ENCODE measurements at places on chromosomes 2 and 18.

GRCh38 chr2:1887915-1888314 lies 143.6 kb upstream of the PXDN start:
- no peak for DNase-seq

- no peak for DNase-seq
Measured at GRCh38 chr2:221973902-221974301, 324.9 kb downstream of the PAX3 start.

GRCh38 chr18:37124516-37124915 lies 295.6 kb downstream of the KIAA1328 start:
- no peak for DNase-seq

GRCh38 chr2:194725169-194725568 lies 931.9 kb upstream of the SLC39A10 start:
- no peak for DNase-seq

DNA sequence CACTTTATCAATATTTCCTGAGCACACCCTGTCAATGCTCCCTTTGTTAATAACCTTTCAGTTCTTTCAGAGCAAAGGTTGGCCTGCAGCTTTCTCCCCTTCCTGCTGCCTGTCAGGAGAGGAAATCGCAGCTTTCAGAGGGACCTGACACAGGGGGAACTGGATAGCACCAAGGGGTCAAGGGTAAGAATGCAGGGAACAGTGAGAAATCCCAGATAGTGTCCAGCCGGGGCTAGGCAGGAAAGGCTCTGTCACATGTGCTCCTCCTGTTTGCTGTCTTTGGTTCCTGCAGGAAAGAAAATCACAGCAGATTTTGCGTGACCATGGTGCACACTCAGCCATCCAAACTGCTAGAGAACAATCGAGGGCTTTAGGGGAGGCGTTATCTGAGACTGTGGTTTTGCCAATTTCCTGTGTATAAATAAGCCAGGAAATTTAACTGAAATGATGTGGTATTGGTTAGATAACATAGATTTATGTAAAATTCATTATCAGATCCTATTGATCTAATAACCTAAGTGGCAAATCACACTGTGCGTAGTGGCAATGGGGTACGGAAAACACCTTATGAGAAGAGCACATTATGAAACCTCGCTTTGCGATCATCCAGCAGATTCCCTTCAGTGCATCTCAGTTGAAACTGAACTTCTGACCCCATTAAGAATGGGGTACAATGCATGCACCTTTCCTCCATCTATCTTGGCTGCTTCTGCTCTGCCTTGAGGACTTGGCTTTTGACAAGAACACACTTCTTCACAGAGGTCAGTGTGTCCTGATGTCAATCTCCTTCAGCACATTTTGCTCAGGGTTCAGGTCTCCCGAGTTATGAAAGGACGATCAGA lies 178.0 kb downstream of the ICOS start:
- peak; percentile 9 for DNase-seq

GRCh38 chr2:98503481-98504105 lies 58.9 kb downstream of the INPP4A start:
- DNase-seq = no peak

GRCh38 chr2:170361090-170361936 lies 183.4 kb downstream of the MYO3B start:
- peak; percentile 56 for DNase-seq

GRCh38 chr2:189444322-189444721 lies 3.0 kb downstream of the WDR75 start:
- no peak for DNase-seq

DNA sequence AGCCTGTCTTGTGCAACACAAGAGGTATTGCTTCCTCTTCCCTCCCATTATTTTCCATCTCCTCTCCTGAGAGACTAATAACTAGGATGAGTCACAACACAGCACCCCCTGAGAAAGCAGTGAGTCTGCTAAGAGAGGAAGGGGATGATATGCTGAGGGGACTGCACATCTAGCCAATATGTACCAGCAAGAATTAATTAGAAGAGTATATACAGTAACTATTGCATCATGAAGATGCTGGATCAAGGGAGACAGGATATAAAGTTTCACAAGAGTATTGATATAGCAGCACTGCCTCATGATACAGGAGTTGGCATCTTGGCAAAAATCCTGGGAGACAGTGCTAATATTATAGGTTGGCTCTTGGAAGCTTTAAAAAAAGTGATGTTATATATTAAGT lies 289.9 kb upstream of the RBMS1 start:
- DNase-seq = no peak

DNA sequence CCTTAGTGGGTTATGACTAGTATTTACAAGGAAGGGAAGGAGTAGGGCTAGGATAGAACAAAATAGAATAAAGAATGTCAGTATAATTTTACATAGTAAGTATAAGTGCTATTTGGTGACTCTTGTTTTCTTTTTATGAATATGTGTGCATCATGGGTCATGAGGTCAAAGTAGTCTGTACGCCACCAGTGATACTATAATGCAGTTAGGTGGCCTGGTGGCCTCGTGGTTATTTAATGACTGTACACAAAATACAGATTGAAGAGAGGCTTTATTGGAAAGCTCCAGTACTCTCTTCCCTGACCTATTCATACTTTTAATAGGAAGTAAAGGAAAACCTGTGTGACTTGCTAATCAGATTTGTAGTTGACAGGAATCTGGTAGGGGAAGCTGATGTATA lies 27.3 kb downstream of the CAB39 start:
- no peak for DNase-seq

GRCh38 chr2:156099382-156099781 lies 233.1 kb downstream of the NR4A2 start:
- DNase-seq = no peak

DNA sequence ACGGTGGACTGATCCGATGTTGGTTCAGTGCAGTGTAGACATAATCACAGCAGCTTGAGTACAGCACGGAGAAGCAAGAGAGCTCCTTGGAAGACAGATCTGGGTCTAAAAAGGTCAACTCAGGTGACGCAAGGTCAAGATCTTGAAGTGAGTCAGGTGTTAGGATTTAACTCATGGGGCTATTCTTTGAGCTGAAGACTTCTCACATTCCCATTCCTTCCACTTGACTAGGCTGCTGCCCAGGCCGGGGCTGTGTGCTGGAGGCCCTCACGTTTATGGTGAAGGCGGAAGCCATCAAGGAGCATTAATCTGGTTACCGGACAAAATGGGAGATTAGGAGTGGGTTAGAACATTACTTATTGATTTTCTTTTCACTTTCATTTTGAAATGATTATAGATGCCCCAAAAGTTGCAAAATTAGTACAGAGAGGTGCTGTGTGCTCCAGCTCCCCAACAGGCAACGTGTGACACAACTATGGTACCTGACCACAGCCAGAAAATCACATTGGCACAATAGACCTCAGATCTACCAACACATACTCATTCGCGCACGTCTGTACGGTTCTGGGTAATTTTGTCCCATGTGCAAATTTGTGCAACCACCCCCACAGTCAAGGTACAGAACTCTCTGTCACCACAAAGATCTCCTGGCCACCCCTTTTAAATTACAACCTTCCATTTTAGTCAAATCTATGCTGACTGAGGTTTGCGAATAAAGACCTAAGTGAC lies 77.6 kb upstream of the SEC11C start:
- DNase-seq = no peak

GRCh38 chr2:186125156-186125555 lies 360.9 kb upstream of the ZC3H15 start:
- DNase-seq = no peak

GRCh38 chr2:3645745-3646389 lies 12.1 kb upstream of the ALLC start:
- no peak for DNase-seq

DNA sequence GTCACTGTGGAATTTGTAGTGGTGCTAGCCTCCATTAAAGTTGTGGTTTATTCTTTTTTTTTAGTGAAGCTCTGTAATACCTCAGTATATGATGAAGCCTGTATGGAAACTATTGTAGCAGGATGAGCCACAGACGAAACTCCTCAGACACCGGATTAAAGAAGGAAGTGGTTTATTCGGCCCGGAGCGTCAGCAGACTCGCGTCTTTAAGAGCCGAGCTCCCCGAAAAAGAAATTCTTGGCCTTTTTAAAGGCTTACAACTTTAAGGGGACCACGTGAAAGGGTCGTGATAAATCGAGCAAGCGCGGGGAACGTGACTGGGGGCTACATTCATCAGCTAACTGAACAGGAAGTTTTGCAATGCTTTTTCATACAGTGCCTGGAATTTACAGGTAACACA lies 8.1 kb upstream of the CCL20 start:
- peak; percentile 52 for DNase-seq

- no peak for DNase-seq
Measured at GRCh38 chr2:190979906-190980629, 33.9 kb downstream of the STAT1 start.

GRCh38 chr2:130154773-130155765 lies 10.2 kb upstream of the CCDC74B start:
- no peak for DNase-seq

GRCh38 chr2:60840880-60841279 lies 40.5 kb upstream of the REL start:
- peak; percentile 64 for DNase-seq
